NCI-H2227 treated with DMSO at 0.1 percent for 48 hours (cell line): ENCODE measurements at places on chromosomes 1 and 21.
A peak's percentile ranks its signal among the peaks of the same experiment; 100 is the strongest.

- peak; percentile 31 for DNase-seq
These were observed 52.9 kb downstream of the L1TD1 start for GRCh38 chr1:62247391-62248168.

GRCh38 chr21:29674343-29674742 lies 265.5 kb downstream of the GRIK1 start:
- no peak for DNase-seq

GRCh38 chr1:219324629-219325367 lies 151.1 kb downstream of the LYPLAL1 start:
- DNase-seq = no peak

DNA sequence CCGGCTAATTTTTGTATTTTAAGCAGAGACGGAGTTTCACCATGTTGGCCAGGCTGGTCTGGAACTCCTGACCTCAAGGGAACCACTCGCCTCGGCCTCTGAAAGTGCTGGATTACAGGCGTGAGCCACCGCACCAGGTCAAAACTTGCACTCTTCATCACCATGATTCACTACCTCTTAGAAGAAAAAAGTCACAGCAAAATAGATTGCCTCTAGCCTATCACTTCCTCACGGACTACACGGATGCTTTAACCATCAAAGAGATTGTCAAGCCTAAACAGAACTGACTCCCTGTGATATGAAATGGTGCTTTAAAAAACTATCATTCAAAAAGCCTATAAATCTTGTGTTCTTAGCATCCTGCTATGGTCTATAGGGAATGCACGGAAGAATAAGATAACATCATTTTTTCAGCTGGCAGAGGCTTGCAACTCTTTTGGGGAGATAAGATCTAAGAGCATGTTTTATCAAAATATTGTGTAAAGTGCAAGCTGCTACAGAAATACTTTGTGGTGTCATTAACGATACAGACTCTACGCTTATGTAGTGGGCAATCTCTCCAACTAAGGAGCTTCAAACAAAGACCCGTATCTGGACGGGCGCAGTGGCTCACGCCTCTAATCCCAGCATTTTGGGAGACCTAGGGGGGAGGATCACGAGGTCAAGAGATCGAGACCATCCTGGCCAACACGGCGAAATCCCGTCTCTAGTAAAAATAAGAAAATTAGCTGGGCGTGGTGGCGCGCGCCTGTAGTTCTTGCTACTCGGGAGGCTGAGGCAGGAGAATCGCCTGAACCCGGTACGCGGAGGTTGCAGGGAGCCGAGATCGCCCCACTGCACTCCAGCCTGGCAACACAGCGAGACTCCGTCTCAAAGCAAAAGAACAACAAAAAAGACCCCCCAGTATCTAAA lies 966 bp downstream of the TFB2M start:
- DNase-seq = no peak

DNA sequence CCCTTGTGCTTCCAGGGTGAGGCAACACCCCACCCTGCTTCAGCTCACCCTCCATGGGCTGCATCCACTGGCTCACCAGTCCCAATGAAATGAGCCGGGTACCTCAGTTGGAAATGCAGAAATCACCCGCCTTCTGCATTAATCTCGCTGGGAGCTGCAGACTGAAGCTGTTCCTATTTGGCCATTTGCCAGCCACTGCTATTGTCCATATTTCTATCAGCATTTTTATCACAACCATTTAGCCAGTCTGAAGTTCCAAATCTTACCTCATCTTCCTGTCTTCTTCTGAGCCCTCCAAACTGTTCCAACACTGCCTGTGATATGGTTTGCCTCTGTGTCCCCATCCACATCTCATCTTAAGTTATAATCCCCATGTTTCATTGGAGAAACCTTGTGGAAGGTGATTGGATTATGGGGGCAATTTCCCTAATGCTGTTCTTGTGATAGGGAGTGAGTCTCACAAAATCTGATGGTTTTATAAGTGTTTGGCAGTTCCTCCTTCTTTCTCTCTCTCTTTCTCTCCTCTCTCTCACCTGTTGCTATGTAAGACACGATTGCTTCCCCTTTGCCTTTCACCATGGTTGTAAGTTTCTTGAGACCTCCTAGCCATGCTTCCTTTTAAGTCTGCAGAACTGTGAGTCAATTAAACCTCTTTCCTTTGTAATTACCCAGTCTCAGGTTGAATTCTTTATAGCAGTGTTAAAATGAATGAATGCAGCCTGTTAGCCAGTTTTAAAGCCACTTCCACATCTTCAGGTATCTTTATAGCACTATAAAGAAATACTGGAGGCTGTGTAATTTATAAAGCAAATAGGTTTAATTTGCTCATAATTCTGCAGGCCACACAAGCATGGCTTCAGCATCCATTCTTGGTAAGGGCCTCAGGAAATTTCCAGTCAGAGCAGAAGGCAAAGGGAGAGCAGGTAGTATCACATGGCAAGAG lies 203.5 kb downstream of the FCRL5 start:
- DNase-seq = no peak
